Psoas muscle (tissue), 8 donors: ENCODE measurements at places on chromosomes 13 and 19.

GRCh38 chr13:106533943-106534638, 1.4 kb downstream of the EFNB2 start:
- peak; percentile 61 for DNase-seq

DNA sequence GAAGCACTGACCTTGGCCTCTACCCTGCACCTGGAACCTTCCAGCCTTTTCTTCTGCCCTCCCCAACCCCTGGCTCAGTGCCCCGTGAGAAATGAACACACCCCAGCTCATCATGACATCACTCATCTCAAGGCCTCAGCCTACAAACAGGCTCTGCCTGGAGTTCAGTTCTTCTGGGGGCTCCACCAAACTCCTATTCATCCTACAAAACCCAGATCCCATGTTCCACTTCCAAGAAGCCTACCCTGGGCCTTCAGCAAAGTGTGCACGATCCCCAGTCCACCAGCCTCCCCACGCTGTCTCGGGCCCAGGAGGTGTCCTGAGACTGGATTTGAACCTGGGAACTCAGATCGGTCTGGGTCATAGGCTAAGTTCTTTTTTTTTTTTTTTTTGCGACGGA, 9.0 kb upstream of the SHC2 start:
- DNase-seq = no peak

DNA sequence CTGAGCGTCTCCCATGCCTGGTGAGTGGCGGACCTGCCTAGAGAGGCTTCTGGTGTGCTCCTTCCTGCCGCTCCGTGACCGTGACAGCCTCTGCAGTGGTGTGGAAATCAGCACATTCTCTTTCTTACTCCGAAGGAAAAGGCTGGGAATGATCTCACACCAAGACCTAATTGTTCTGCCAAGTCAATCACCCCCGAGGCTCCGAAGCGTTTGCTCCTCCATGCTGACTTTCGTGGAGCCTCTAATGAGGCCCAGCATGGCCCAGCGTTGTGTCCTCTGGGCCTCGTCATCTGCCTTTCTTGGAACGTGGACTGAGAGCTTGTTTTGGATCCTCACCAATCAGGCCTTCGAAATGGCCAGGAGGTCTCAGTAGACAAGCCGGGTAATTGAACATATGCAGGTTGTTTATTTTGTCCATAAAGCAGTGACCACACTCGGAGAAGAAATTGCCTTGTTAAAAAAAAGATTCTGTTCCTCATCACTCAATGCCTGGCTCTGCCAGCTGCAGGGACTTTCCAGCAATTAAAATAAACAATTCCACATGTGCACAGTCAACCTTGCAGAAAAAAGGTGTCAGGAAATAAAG, 107.1 kb downstream of the UBL3 start:
- peak; percentile 54 for DNase-seq

- no peak for DNase-seq
Observed at GRCh38 chr19:4914736-4915501, 5.6 kb downstream of the UHRF1 start.

DNA sequence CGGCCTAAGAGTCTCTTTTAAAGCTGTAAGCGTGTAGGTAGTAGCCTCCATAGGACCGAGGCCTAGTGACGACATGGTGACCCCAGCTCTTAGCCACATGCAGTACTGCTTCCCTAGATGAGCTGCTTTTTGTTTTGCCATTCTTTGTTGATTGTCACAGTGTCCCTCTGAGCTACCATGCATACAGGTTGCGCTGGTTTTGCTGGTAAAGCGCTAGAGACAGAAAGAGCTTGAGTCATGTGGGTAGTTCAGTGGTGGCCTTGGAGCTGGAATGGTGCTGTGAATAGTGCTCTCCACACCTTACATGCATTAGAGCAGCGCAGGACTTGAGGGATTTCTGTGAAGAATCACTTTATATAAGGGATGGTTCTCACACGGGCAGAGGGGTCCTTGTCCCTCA, 5.1 kb downstream of the HNRNPM start:
- no peak for DNase-seq

DNA sequence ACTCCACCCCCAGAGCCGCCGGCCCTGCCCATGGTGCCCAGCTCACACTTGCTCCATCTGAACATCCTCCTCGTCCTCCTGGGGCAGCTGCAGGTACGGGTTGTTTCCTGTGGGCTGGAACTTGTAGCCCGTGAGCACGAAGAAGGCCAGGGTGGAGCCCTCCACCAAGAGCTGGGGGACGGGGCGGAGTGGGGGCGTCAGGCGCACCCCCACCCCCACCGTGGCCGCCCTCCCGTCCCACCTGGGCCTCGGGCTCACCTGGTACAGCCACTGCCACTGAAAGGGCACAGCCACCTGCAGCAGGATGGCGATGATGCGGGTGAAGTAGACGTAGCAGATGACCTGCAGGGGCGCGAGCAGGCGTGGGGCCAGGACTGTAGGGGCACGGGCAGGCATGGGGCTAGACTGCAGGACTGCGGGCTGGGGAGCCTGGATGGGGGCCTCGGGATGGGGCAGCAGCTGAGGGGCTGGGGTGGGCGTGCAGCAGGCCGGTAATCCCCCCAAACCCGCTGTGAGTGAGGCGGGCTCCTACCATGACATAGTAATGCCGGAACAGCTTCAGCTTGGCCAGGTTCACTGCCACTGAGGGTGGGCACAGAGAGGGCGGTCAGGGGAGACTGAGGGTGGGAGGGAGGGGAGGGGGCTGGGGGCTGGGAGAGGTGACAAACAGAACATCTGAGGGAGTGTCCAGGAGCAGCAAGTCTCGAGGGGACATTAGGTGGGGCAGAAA, 6.3 kb downstream of the GPR108 start:
- DNase-seq = peak; percentile 57

- DNase-seq = no peak
Observed at GRCh38 chr13:97282705-97283104, 60.6 kb downstream of the MBNL2 start.

- DNase-seq = no peak
Observed at GRCh38 chr13:108273429-108274118, 4.1 kb downstream of the TNFSF13B start.

DNA sequence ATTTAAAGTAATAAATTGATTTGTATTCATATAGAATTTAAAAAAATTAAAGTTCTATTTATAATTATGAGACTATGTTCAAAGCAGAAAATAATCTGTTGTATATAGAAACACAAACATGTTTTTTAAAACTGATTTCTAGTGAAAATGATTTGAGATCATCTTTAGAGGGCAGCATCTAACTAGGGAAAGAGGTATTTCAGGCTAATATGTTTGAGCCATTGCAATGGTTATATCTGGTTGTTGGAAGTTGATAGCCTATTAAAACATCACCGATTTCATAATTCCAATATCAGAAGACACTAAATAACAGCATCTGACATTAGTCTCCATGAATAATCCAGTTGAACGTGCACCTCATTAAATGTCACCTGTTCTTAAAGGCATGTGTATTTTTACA, 79.8 kb upstream of the SLITRK6 start:
- DNase-seq = no peak

GRCh38 chr13:45781553-45782326, 69.8 kb downstream of the SIAH3 start:
- peak; percentile 61 for DNase-seq

GRCh38 chr19:4370418-4371041, 27.2 kb downstream of the MPND start:
- no peak for DNase-seq

DNA sequence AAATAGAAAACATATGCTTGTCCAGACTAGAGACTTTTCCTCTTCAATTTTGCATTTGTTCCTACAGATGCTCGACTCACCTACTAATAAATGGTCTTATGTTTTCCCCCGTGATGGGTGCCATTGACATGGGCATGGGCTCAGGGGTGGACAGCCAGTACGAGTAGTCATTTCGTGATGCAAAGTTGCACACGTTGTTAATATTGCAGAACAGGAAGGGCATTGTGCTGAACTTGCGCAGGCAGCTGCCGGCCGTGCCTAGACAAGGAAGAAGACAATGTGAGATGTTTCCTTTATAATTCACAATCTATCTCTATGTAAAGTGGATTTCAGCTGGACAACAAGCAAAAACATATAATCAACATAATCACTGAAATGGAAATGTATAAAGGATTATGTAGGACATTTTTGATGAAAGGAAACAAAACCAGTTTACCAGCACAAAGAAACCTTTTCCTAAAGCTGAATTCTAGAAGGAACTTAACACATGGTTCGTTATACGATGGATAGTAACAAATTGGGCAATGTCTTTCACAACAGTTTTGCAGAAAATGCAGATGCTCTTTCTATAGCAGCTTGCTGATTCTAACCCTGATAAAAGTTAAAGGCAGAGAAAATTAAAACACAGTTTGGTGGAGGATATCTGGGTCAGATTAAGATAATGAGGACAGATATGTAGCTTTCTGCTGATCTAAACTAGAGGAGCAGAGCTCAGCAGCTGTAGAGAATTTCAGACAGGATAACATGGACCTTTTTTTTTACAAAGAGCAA, 145.7 kb downstream of the COL4A1 start:
- DNase-seq = no peak

DNA sequence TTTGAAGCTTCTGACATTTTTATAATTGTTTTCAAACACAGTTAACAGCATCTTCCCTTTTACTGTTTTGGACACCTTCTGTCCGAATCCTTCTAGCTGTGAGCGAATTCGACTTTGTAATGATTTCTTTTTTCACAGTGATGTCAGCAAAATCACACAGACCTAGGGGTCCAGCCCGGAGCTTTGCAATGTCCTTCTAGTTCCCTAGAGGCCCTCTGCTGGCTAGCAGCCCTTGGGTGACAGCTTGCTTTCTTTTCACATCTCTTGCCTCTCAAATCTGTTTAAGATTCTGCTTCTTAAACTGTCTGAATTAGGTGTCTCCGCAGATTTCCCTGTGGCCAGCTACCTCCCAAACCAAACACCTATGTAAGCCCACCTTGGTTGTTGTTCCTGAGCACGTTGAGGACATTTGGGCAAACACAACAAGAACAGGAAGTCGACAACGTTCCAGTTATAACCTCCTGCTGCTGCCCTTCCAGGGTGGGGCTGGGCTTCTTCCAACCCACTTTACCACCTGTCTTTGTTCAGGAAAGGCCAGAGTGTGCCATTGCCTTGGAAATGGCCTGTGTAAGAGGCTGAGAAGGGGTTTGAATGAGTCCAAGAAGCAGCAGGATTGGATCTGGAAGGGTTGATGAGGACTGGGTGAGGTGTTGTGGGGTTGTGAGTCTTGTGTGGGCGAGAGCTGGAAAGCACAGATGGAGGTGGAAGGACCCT, 123.1 kb downstream of the ATP8A2 start:
- DNase-seq = no peak

GRCh38 chr19:47274891-47275761, 441 bp downstream of the INAFM1 start:
- DNase-seq = no peak

- DNase-seq = no peak
Observed at GRCh38 chr13:104616990-104617389, 1550.8 kb upstream of the SLC10A2 start.
